ENCODE measurements at places on chromosomes 13 and 19.

GRCh38 chr13:86355301-86355700 lies 556.1 kb upstream of the SLITRK6 start:
- DNase-seq: no peak

- DNase-seq: no peak
Observed at GRCh38 chr19:43416951-43417623, 2.4 kb downstream of the TEX101 start.

- peak; percentile 43 for DNase-seq
Observed at GRCh38 chr13:43545317-43545874, 241.4 kb downstream of the ENOX1 start.

GRCh38 chr19:1590641-1591397 lies 1.8 kb downstream of the MBD3 start:
- DNase-seq: no peak

GRCh38 chr19:23314505-23315251 lies 64.5 kb upstream of the ZNF724 start:
- no peak for DNase-seq

GRCh38 chr13:43786766-43787517 lies at the start of gene ENOX1:
Gene ENOX1, minus strand, starts transcription at chr13:43786972.
- DNase-seq: peak; percentile 48

DNA sequence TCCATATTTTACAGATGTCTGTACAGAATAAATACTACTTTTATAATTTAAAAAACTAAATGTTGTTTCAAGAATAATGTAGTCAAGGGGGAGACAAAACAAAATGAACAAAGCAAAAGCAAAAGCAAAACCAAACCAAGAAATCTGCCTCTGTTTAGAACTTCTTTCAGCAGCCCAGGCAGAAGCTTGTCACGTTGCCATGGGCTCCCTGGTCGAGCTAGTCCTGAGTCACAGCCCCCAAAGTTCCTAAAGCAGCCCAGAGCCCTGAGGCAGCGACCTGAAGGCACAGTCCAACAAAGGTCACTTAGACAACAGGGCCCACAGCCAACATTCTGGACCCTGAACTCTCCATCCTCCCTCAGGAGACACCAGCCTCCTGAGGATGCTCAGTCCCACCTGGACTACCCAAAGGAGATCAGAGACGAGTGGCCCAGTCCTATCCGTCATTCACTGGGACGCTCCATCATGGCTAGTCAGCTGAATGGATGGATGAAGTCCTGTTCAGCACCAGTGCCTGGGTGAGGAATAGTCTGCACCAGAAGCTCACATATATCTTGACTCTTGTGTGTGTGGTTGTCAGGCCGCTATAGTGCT lies 41.7 kb downstream of the SIAH3 start:
- no peak for DNase-seq

- DNase-seq: no peak
Observed at GRCh38 chr13:67200183-67200582, 30.0 kb downstream of the PCDH9 start.

DNA sequence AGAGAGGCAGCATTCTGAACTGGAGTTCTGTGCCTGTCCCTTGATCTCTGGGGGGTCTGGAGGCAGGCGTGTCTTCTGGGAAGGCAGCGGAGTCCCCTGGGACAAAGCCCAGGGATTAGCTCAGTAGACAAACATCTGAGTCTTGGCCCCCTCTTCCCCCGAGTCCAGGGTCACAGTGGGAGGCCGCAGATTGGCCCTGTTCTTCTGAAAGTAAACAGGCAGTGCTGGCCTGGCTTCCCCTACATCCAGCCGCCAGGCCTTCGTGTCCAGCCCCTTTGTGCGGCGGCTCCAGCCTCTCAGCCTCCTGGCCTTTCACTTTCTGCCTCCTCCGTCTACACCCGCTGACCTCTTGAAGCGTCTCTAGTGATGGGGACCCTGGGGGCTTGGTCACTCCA lies 989 bp downstream of the NFILZ start:
- no peak for DNase-seq

DNA sequence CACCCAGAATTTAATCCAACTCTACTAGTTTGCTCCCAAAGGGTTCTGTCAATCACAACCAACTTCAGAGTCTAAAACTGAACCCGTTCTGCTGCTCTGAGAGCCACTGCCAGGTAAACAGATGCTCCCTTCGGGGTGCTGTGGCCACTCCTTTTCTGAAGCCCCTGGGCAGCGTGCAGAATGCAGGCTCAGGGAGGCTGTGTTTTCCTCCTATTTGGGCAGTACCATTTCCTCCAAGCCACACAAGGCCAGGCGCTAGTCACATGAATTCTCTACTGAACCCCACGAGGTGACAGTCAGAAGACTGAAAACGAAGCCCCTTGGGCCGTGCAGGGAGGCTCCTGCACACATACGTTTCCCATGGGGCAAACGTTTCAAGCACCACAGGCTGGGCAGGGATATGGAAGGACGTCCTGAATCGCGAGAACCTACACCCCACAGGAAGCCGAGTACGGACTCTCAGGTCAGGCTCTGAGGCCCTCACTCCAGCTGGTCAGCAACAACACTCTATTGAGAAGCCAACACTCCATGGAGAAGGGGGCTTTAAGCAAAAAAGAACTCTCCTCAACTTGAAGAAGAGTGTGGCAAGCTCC lies 71.8 kb downstream of the CCDC70 start:
- no peak for DNase-seq

- no peak for DNase-seq
Observed at GRCh38 chr13:51364404-51365008, 25.0 kb downstream of the SERPINE3 start.

DNA sequence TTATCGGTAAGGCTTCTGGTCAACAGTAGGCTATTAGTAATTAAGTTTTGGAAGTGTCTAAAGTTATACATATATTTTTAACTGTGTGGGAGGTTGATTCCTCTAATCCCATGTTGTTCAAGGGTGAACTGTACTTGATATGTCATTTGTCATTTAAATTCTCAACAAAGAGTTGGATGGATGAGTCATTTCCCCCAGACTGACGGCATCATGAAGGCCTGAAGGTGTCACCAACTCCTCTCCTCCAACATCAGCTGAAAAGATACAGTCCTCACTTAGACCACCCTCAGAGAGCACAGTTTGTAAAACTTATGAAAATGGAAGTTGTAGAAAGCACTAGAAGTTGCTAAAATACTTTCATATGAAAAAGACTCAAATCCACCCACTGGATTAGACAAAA lies 48.8 kb downstream of the DCLK1 start:
- no peak for DNase-seq

- peak; percentile 28 for DNase-seq
Observed at GRCh38 chr13:36261976-36262375, 35.6 kb downstream of the CCDC169 start.

- peak; percentile 69 for DNase-seq
Observed at GRCh38 chr13:113836768-113837559, 26.9 kb downstream of the GAS6 start.

DNA sequence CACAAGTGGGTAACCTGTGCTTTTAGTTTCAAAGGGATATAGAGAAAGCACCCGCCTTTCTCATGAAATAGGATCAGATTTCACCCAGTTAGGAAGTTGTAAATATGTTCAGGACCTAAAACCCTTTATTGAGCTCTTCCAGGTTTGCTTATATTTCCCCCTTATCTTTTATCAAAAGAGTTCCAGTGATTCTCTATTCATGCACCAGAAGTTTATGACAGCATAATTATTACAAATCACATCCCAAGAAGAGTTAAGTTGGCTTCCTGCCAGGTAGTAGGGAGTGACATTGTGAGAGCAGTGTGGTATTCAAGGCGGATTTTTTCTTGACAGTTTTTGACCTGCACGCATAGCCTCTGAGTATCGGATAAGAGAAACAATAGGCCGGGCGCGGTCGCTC lies 190.3 kb downstream of the STK24 start:
- no peak for DNase-seq

- DNase-seq: no peak
Observed at GRCh38 chr13:36323951-36324566, 22.1 kb downstream of the SPART start.

- DNase-seq: no peak
Observed at GRCh38 chr19:31418055-31418454, 68.8 kb upstream of the TSHZ3 start.

- DNase-seq: no peak
Observed at GRCh38 chr13:22198641-22199217, 527.9 kb downstream of the FGF9 start.

DNA sequence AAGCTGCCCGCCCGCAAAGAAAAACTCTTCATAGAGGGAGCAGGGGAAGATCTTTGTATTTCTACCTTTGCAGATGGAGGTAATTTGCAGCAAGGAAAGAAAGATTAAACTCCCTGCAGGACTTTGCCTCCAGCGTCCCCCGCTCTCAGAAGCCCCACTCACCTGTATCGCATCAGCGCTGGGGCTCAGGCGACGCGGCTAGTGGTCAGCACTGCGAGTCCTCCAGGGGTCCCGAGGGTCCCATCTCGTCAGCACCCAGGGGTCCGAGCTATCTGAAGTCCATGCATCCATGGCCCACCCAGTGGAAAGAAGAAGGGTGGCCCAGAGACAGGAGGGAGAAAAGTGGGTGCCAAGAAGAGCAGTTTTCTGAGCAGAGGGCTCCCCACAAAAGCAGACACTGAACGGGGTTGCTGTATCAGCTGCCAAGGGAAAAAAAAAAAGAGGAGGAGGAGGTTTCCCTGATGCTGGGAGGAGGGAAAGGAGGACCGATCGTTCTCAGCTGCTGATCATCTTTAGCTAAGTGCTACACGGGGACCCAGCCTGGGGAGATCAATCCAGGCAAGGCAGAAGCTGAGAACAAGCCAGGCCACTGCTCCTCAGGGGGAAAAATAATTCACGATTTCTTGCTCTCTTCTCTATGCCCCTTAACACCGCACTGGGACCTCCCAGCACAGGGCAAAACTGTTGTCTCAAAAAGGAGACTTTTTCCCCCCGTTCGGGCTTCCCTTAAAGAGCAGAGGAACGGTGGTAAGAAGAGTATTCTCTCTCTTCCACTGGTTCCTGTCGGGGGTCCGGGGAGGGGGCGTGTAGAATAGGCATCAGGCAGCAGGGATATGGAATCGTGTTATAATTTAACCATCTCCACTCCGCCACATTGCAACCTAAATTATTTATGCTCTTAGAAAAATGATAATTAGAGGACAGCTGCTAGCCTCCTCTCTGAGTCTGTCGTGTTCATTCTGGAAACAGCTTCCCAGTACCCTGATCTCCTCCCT lies 117.7 kb upstream of the CACNA1A start:
- DNase-seq: no peak

- DNase-seq: no peak
Observed at GRCh38 chr13:48829536-48829935, 146.2 kb upstream of the FNDC3A start.

DNA sequence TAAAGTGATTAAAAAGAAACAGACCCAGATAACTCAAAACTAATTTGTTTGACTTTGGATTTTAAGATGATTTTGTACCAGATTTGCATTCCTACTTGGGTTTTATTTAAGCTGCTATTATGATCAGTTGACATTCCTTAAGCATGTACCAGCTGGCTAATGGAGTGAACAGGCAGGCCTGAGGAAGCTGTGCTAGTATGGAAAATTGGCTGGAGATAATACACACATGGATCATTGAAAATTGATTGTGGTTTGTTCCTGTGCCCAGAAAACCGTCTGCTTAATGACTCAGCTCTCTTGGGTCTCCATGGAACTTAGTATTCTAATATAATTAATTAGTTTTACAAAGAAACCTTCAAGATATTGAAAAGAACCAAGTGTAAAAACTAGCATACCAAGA lies 22.6 kb downstream of the POLR1D start:
- peak; percentile 77 for DNase-seq

DNA sequence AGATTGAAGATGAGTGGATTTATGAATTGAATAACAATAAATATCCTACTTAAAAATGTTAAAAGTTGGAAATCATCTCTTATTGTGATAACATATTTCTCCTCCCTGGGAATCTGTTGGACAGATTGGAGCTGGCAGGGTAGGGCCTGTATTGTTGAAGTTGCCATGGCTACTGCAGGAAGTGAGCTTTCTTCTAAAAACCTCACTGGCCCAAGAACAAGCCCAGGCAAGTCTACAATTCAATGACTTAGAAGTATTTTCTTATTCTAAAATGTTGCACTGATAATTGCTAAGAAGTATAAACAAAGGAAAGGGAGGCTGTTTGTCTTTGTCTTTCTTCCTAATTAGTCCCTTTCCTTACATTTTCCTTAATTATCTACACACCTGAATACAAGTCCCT lies 112.1 kb downstream of the DLEU7 start:
- peak; percentile 76 for DNase-seq

DNA sequence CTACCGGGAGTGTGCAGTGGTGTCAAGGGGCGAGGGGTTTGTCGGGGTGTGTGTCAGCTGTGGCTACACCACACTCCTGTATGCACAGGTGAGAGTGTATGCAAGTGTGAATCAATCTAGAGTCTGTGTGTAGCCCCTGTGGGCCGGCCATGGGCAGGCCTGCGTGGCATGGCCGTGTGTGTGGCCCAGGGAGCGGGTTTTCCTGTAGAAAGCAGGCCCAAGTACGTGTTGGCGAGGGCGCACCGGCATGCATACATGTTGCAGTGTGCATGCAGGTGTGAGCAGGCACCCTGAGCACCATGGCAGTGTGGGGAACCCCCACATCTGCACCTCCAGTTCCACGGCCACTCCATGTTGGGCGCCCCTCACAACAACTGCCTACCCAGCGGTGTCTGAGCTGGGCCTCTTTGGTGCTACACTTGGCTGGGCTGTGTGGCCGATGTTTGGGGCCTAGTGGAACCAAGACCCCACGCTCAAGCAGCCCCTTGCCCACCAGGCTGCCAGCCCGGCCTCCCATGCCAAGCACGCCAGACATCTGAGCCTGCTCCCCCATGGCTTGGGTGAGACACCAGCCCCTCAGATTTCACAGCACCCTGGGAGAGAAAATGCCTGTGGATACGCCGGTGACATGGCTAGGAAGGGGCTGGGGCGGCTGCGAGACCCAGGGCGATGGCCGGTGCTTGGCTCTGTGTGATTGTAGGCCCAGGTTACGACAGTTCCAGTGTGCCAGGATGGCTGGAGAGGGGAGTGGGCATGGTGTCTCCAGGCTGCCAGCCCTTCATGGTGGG lies 2.1 kb downstream of the NFIX start:
- no peak for DNase-seq

DNA sequence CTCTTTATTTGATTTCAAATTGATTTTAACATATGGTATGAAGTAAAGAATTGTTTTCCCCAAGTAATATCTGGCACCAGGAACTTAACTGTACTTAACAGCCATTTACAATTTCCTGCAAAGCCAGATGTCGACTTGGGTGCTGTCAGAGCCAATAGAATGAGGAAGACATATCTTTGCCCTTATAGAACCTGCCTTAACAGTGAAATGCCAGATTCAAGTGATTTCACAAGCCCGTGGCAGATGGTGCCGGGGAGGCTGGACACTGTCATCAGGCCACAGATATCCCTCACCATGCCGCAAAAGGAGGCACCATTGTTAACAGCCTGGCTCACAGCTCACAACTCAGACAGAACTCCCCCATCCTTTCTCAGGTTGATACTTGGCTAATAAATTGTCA lies 48.7 kb downstream of the ESD start:
- no peak for DNase-seq

DNA sequence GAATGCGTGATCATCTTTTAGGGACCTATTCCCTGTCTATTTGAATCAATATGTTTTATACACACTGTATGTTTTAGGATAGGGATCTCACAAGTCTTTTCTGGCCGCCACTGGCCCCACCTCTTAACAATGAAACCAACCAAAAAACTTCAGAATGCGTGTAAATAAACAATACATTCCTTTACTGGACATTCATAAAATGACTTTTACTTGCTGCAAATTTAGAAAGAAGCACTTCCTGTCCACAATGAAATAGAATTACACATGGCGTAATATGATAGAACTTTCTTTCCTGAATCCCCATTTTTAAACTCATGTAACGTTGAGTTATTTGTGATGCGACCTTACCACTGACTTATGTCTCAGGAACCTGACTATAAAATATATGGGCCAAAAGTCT lies 233.6 kb downstream of the SLITRK6 start:
- no peak for DNase-seq

GRCh38 chr19:19750842-19751790 lies 18.2 kb upstream of the ZNF14 start:
- DNase-seq: no peak

All from stromal cell of bone marrow (primary cell).